ENCODE measurements at places on chromosomes 11 and 22.

GRCh38 chr22:24443668-24444067 lies 16.3 kb downstream of the ADORA2A start:
- no peak for DNase-seq

DNA sequence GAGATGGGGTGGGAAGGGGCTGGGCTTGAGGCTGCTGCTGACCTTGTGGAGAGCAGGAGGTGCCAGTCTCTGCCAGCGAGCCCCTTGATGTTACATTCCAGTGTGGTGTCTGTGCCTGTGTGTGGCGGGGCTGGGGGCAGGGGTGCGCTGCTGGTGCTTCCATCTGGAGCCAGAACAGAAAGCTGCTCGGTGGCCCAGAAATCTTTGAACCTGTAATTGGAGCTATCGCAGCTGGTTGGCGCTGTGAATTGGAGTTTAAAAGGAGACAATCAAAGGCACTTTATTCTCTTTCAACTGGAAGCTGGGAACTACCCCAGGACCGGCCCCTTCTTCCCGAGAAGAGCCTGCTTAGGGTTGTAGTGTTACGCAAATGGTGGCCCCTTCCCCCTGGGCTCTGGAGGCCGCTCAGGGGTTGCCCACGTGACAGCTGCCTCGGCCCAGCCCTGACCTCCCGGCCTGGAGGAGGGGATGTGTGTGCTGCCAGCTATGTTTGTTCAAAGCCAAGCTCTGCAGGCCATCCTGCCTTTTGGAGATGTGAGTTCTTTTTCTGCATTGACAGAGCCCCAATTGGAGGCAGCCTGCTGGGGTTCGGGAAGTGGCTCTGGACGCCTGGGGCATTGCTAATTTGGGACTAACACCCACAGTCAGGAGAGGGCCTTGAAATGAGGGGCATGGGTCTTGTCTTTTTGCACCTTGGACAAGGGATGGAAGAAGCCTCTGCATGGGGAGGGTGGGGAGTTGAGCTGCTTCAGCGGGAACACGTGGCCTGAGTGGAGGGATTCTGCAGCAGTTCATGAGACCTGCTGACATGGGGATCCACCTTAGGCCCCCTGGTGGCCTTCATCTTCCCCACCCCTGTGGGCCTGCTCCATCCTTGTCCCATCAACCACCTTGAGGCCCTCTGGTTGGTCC lies 14.0 kb upstream of the ARSA start:
- DNase-seq: no peak

GRCh38 chr11:19803506-19803998 lies 90.9 kb downstream of the NAV2 start:
- no peak for DNase-seq

DNA sequence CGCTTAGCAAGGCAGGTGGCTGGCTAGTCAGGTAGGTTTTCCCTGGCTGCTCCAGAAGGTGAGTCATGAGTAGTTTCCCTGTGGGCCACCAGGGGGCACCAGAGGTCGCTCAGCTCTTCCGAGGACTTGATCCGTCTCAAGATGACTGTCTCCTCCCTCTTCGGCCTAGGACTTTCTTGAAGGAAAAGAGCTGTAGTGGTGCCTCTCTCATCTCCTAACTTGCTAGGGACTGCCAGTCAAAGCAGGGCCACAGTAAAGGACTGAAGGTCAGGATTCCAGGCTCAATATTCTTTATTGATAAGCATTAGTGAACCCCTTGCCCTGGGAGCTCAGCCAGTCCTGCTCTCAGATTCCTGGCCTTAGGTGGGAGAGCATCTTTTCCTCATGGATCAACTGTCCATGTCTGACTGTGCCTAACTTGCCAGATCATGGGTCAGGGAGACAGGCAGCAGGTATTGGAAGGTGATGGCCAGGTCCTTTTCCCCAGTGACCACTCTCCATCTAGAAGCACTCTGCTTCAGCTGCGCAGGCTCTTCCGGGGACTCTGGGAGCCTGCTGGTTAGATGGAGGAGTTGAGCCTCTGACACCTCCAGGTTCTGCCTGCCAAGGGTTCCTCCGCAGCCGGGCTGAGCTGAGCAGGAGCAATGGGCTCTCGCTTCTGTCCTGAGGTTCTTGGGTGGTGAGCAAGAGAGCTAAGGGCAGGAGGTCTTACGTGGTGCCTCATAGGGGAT lies 1.9 kb downstream of the POLD4 start:
- peak; percentile 59 for DNase-seq

GRCh38 chr11:121555121-121555520 lies 102.4 kb upstream of the SORL1-AS1 start:
- no peak for DNase-seq

DNA sequence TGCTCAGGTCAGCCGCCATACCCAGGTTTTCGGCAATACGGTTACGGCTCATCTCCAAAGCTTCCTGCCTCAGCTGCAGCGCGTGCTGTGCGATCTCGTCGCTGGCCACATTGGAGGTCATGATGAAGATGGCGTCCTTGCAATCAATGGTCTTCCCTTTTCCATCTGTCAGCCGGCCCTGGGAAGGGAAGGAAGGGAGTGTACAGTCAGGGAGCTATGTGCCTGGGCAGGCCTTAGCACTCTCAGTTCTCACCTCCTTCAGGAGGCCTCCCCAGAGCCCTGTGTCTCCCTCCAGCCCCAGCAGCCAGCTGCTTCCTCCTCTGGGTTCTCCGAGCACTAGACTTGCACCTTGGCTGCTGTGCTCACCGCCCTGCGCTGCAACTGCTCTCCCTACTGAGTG lies 51.5 kb upstream of the PHOX2A start:
- no peak for DNase-seq

- DNase-seq: no peak
Measured at GRCh38 chr22:27970596-27971220, 51.7 kb upstream of the PITPNB start.

- no peak for DNase-seq
Measured at GRCh38 chr22:36324414-36324813, 63.4 kb downstream of the MYH9 start.

- no peak for DNase-seq
Measured at GRCh38 chr11:18225913-18226312, 10.7 kb downstream of the SAA4 start.

DNA sequence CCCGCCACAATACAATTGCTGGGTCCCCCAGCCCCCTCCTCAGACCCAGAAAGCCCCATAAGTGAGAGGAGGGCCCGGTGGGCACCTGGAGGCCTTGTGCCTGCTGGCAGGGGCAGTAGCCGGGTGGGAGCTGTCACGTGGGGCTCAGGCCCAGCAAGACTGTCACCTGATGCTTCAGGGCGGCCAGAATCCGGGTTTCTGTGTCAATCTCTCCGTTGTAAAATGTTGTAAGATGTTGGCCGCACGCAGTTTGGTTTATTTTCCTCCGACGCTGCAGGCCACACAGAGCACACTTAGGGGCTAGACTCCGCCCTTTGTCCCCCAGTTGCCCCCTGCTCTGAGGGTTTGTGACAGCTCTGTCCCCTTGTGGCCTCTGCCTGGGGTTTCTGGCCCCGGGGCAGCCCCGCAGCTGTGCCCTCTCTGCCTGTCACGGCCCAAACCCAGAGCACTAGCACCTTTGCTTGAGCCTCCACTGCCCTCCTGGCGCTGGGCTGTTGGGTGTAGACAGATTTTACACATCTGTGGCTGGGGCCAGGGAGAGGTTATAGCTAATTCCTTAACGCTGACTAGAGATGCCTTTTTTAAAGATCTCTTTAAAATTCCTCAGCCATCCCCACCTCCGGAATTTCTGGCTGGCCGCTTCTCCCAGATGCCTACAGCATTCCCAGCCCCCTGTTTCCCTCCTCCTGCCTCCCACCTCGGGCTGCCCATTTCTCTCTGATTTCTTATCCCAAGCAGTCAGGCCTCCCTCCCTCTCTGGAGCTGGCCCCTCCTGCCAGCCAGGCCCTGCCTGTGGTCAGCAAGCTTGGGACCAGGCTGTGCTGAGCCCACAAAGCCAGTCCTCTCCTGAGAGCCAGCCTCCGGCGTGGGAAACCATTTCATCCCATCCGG lies 3.2 kb upstream of the PRR5 start:
- DNase-seq: no peak
